Urinary bladder (tissue), 4 donors: ENCODE measurements at places on chromosomes 3 and 15. TPM values are rescaled to one million over a fixed set of nuclear protein-coding genes. Genes with fewer than 3 reads are reported as not detected.

LHFPL4 gene
- 0.58 TPM for total RNA-seq

WDR72 gene
- 0.16 TPM for total RNA-seq

CCDC54 gene
- total RNA-seq: not detected

OSTN gene
- 13.9 TPM for total RNA-seq

SCAANT1 gene
- total RNA-seq: not detected

MAPK6 gene
- total RNA-seq: 50.8 TPM

POPDC2 gene
- total RNA-seq: 11.5 TPM

GRM7 gene
- 14.6 TPM for total RNA-seq

SEC22C gene
- 57.8 TPM for total RNA-seq

CIB2 gene
- total RNA-seq: 11.4 TPM

DAPK2 gene
- 6.0 TPM for total RNA-seq

DNA sequence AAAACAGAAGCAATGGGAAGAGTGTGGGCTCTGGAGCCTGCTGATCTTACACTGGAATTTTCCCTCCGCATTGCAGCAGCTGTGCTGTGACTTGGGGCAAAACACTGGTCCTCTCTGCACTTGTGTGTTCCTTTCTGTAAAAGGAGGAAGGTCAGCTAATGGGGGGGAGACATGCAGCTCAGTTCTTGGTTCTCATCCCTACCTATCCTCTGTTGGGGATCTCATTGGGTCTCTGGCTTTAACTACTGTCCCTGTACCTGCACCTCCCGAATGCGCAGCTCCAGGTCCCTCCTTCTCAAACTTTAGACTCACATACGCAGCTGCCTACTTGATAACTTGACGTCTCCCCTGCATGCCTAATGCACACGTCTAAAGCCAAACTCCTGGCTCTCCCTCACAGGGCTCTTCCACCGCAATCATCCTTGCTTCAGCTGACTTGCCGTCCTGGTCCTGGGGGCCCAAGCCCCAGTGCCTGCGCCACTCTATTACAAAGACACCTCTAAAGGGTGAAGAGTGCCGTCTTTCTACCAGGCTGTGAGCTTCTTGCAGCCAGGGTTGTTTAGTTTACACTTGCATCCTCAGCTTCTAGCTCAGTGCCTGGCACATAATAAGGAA lies 5.9 kb upstream of the TMEM44 start:
- no peak for DNase-seq

DNA sequence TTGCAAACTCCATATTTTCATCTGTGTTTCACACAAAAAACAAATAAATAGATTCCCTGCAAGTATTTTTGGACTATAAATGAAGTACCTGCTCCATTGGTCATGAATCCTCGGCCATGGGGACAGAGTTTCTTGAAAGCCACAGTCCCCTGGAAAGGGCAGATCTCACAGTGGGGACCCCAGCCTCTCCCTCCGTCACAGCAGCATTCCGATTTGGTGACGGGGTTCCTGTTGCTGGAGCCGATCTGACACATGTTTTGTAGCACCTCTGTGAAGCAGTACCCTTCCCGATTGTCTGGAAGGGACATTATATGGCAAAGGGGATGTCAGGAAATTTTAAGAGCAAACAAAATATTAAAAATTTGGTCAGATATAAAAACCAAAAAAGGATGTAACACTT lies 96.2 kb downstream of the DUT start:
- DNase-seq: no peak

- no peak for DNase-seq
Measured at GRCh38 chr15:49721621-49722020, 100.8 kb downstream of the DTWD1 start.

GRCh38 chr15:62832231-62832630 lies 210.3 kb upstream of the TPM1 start:
- no peak for DNase-seq

GRCh38 chr3:136720091-136720490 lies 32.1 kb downstream of the STAG1 start:
- DNase-seq: no peak

- no peak for DNase-seq
Measured at GRCh38 chr3:76954412-76954811, 85.5 kb upstream of the ROBO2 start.

- DNase-seq: no peak
Measured at GRCh38 chr3:184567946-184568559, 6.5 kb downstream of the EPHB3 start.

GRCh38 chr3:46504789-46505188 lies 7.0 kb downstream of the RTP3 start:
- DNase-seq: no peak

GRCh38 chr3:74410276-74410941 lies 204.1 kb downstream of the CNTN3 start:
- no peak for DNase-seq

GRCh38 chr3:61996366-61996765 lies 377.0 kb downstream of the FEZF2 start:
- no peak for DNase-seq

- DNase-seq: no peak
Measured at GRCh38 chr3:127456471-127457093, 134.0 kb downstream of the TPRA1 start.

DNA sequence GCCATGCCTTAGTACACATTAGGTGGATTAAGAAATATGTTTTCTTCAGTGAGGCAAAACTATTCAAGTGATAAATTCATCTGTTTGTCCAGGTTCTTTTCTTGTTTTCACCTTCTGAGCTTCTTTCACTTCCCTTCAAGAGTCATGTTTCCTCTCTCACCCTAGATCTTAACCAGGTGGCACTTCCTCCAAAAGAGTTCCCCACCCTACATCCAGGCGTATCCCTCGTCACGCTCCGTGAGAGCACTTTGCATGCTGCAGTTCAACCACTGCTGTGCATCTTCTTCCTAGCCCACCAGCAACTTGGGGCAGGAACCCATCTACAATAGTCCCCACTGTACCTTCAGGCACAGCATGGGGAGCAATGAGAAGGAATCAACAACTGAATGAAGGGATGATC lies 28.9 kb downstream of the OSBPL10 start:
- no peak for DNase-seq

DNA sequence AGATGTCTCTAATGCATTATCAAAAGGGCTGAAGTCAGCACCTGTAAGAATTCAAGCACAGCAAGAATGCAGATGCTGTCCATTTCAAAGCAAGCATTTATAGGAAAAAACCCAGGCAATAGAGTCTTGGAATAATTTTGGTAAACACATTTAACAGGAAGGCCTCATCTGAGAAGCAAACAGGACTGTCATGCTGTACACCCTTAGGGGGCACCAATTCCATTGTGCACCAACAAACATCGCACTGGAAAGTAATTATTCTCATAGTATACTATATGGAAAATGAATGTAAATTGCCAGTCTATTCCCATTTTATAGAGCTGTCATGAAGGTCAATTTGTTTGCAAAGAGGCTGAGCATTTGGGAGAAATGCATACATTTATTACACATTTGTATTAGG lies 247.3 kb upstream of the SUCLG2 start:
- DNase-seq: no peak

DNA sequence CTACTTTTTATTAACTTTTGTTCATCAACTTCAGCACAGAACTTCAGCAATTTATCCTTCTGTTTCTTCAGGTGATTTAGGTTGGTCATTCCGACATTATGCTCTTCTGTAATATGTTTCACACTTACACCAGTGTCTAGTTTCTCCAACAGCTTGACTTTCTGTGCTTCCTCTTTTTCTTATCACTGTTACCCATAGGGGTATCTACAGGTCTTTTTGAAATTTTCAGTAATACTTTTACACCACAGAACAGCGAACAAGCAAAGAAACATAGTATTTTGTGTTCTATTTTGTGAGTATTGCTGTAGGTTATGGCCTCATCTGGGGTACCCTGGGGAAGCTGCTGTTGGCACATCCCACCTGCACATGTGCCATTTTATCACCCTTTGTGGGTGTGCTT lies 260.7 kb downstream of the NSUN3 start:
- no peak for DNase-seq

DNA sequence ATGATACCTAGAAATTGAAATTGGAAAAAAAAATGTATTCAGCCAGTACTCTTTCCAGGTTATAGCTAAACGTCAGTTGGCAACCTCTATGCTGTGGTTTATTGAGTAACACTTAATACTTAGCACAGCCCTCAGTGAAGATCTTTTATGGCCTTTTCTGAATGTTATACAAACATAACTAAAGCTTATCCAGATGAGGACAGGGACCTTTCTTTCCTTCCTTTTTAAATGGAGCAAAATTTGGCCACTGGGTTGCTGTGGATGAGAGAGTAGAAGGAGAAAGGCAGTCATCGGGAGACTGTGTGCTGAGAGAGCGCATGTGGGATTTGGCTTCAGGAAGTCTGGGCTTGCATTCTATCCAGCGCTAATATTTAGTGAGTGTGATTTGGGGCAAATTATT lies 36.1 kb downstream of the IGF1R start:
- DNase-seq: no peak

DNA sequence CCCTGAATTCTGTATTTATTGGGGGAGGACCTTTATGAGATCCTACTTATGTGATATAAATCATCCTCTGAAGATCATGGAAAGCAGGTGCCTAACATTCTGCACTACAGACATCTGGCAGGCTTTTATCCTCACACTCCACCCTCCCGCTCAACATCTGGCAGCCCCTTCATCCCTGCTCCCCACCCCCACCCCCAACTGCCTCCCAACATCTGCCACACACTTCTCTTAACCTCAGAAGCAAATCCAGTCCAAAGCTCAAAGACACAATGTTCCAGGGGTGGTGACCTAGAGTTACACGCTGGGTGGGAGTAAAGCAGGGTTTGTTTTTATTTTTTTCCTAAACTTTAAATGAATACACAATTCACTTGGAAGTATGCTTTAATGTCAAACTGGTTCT lies 184.5 kb upstream of the ATP11B start:
- DNase-seq: no peak

DNA sequence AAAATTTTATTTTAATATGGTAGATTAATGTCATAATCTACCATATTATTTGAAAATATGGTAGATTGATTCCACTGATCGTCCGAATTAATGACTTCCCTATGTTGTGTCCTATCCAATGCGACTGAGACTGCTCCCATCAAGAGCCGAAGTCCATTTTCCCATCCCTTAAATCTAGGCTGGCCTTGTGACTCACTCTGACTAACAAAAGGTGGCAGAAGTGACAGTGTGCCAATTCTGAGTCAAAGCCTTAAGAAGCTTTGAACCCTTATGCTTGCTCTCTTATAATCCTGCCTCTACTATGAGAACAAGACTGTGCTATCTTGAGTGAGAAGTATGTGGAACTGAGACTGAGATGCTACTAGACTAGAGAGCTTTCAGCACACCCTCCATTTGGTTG lies 387.2 kb downstream of the ROBO1 start:
- DNase-seq: no peak

DNA sequence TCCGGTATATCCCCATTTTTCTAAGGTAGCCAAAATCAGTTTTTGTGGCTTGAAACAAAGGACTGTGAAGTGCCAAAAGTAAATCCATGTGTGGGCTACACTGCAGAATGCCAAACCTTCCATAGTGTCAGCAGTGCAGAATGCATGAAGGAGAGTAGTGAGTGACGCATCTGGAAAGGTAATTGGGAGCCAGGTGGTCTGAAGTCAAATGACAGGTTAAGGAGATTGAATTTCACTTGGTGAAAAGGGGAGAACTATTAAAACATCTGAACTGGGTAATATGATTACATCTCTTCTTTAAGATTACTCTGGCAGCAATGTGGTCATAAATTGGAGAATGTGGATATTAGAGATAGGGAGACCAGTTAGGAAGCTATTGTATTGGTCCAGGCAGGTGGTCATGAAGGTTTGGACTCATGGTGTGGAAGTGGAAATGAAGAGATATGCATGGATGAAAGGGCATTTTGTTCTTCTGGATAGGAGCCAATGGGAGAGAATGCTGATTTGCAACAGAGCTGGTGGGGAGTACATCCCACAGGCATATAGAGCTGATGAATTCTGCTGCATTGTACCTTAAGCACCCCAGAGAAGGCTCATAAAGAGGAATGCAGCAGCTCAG lies 118.2 kb downstream of the ECT2 start:
- DNase-seq: no peak
